ENCODE measurements at places on chromosomes 7 and 10.

DNA sequence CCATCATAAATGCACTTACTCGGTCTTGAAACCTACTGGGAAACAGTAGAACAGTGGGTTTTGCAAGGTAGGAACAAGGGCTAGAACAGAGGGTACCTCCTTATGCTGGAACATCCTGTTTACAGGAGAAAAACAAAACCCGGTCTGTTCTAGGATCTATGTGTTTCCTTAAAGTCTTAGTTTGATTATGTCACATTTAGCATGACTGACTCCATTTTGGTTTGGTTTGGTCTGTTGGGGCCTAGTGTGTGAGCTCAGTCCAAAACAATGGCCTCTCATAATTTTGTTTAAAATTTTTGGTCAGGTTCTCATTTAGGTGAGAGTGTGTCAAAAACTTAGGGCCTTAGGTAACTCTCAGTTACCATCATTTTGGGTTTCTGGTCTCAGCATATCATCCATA is 96.3 kb upstream of the TRIM24 start:
- no peak for DNase-seq

DNA sequence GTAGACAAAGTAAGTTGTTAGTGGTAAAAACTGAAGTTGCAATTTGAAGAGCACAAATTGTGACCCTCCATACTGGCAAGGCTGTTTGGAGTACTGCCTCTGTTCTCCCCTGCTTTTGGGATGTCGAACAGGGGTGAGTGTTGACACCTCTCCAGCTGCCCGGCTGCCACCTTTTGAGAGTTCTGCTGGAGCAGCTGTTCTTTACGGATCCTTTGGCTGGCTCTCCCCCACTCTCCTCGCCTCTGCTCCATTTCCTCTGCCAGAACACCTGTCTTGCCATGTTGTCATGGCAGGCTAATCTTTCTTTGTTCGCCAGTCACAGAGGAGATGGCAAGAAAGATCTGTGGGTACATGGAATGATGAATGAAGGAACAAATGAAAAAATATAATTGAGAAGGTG is 34.9 kb downstream of the INSYN2A start:
- DNase-seq = no peak

- no peak for DNase-seq
These were observed 247.6 kb downstream of the WDR11 start for GRCh38 chr10:121098751-121099150.

DNA sequence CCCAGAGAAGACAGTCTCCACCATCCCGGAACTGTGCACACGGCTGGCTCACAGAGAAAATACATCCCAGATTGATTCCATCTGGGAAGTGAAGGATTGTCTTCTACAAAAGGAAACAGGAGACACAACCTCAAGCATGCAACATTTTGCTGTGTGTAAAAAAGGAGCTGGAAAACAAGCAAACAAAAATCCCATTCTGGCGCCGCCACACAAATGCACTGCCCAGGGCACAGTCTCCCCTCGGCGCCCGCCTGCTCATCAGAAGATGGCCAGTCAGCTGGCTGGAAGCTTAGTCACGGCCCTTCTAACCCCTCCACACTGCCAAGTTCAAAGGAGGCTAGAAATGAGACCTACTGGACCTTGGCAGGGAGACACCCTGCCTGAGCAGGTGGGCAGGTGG is 14.1 kb upstream of the CYTH3 start:
- DNase-seq = no peak

DNA sequence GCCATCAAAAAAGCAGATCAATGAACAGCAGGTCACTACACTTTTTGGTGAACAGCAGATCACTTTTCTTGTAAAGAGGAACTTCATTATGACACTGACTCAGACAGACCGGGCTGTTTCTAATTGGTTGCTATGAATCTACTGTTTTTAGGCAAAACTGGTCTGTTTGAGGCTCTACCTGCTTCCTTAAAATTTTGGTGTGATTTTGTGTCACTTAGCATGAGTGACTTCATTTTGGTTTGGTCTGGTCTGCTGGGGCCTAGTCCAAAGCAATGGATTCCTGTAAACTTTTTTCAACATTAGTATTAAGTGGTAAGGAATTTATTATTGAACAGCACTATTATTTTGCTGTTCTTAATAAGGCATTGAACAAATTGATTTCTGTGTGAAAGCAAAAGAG is 41.8 kb upstream of the C10orf71 start:
- DNase-seq = no peak

Measured in CD4-positive, alpha-beta T cell treated with Interleukin-15 for 4 hours (primary cell).